ENCODE measurements at places on chromosomes 11 and 22.

GRCh38 chr11:102436561-102436960, 16.0 kb downstream of the TMEM123 start:
- no peak for DNase-seq

DNA sequence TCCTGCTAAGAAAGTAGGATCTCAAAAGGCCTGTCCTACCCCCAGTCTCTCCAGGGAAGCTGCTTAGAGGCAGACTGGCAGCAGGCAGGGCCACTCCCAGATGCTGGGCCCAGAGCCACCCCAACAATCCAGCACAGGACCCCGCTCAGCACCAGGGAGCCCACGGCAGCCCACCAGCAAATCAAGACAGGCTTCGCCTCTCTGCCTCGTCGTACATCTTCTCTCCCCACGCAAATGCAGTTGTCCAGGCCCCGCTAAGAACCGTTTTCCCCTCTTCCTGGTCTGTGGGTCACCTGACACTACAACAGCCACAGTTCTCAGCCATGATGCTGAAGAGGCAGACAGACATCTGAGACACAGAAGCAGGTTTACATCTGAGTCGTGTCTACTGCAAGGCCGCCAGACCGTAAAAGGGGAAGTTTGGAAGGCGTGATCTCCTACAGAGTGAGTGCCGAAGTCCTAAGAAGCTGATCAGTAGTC, 51.1 kb downstream of the IGSF9B start:
- no peak for DNase-seq

GRCh38 chr11:77710358-77710757, 72.8 kb upstream of the CLNS1A start:
- no peak for DNase-seq

DNA sequence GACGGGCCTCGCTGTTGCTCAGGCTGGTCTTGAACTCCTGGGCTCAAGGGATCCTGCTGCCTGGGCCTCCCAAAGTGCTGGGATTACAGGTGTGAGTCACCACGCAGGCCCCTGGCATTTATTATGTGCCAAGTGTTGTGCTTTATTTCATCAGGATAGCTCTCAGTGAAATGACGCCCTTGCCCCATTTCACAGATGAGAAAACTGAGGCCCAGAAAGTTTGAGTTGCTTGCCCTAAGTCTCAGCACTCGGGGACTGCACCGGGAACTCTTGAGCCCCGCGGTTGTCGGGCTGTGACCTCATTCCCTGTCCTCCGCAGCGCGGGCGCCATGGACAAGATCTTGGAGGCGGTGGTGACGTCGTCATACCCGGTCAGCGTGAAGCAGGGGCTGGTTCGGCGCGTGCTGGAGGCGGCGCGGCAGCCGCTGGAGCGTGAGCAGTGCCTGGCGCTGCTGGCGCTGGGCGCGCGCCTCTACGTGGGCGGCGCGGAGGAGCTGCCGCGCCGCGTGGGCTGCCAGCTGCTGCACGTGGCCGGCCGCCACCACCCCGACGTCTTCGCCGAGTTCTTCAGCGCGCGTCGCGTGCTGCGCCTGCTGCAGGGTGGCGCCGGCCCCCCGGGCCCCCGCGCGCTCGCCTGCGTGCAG, 7.3 kb downstream of the USP35 start:
- no peak for DNase-seq

GRCh38 chr22:37334859-37335805, 52.8 kb downstream of the CYTH4 start:
- DNase-seq, result no peak

- no peak for DNase-seq
These were observed 47.0 kb upstream of the ALKBH3 start for GRCh38 chr11:43833657-43834073.

DNA sequence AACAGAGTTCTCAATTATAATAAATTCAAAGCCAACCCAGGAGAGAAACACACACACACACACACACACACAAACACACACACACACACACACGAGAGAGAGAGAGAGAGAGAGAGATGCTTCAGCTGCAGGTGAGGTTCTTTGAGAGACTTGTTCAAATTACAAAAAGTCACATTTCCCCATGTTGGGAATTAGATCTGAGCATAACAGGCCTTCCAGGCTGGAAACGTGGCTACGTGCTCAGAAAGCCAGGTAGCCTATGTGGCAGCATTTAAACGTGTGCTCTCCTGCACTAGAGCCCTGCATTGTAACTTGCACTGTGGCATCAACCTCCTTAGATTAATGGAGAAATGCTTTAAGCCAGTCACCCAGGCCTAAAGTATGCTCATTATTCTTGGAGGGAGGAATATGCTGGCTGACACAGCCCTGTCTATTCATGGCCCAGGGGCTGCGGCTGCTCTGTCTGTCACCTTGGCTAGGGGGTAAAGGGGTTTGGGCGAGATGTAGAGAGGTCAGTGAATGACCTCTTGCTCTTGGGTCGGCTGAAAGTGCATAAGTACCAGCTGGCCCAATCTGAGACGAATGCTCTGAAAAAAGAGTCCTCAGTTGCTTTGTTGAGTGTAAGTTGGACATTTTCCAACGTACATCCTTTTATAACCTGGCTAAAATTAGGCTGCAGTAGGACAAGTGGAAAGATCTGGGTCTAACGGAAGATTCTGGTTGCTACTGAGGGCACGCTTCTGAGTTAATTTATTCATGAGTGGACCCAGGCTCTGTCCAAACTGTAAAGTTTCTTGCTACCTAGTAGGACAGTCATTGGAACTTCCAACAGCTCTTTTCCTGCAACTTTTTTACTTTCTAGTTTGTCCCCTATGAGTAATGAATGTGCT, 171.1 kb upstream of the SEZ6L start:
- DNase-seq, result no peak

DNA sequence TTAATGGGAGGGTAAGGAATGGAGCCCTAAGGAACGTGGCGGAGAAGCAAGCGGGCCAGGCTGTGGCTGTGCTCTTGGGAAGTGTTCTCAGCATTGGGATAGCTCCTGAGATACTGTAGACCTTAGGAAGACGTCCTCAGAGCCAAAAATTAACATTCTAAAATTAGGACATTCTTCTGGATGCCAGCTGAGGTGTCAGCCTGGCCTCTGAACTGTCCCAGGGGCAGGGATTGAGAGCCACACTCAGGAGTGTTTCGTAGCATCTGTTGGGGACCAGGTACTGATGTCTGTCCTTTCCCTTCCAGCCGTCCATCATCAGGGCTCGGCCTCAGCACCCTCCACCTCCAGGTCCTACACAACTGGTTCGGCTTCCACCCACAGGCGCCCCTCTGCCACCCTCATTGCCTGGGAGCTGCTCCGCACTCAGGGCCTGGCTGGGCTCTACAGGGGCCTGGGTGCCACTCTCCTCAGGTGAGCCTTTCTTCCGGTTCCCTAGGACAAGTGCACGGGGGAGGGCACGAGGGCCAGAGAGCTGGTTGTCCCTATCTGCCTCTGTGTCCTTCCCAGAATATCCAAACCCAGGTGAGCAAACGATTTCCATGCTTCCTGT, 23.6 kb downstream of the SLC25A18 start:
- no peak for DNase-seq

DNA sequence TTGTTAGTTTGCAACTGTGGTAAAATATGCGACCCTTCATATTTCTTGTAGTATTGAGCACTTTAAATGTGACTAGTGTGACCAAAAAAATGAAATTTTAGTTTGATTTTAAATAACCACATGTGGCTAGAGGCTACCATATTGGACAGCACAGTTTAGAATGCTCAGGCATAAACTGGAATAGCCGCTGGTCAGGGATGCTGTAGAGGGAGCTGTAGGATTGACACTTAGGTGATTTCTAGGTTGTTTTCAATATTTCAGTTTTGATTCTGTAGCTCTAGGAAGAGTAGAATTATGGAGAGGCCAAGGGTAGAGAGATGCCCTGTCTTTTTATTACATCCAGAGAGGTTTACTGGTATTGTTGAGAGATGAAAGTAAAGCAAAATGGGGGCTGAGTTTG, 10.8 kb upstream of the VSIG10L2 start:
- DNase-seq, result no peak

GRCh38 chr11:58926251-58926650, 13.0 kb upstream of the GLYATL1 start:
- no peak for DNase-seq

DNA sequence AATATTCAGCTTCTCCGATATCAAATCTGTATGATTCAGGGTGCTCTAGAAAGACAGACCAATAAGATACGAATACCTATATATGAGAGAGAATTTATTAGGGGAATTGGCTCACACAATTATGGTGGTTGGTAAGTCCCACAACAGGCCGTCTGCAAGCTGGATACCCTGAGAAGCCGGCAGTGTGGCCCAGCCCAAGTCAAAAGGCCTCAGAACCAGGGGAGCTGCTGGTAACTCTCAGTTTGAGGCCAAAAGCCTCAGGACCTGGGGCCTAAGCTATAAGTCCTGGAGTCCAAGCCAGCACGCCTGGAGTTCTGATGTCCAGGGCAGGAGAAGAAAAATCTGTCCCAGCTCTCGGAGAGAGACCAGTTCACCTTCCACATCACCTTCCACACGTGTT, 318.7 kb downstream of the BRD1 start:
- DNase-seq, result no peak

GRCh38 chr11:111541254-111542061, 938 bp downstream of the LAYN start:
- no peak for DNase-seq

- DNase-seq, result no peak
These were observed 39.8 kb downstream of the RELT start for GRCh38 chr11:73415854-73416615.

GRCh38 chr11:19512618-19513017, 200.0 kb upstream of the NAV2 start:
- no peak for DNase-seq

DNA sequence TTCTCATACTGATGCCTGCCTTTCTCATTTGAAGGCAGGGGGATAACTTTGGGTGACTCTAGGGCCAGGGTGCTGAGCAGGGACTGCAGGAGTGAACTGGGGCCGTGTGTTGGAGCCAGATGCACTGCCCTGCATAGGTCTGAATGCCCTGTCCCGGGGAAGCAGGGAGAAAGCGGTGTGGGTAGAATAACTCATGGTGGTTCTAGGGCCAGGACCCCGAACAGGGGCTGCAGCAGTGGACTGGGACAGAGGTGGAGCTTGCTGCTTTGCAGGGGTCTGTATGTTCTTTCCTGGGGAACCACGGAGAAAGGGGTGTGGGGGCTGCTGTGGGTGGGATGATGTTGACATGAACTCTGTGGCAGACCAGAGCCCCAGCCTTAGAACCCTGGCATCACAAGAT, 52.9 kb downstream of the GAB4 start:
- DNase-seq, result no peak

GRCh38 chr22:48574776-48575617, 1252.7 kb downstream of the BRD1 start:
- DNase-seq, result no peak

DNA sequence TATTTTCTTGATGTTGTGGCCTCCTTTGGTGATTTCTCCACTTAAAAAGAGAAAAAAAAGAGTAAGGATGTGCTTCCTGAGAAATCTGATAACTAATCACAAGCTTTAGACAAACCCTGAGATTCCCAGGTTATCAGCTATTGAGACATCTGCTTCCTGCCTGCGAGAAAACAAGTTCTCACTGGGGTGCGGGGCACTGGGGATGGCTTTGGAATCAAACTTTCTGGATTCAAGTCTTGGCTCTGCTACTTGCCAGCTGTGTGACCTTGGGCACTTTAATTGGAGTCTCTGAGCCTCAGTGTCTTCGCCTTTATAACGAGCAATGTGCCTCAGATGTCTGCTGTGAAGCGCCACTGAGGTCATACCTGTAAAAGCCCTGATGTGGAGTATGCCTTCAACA, 152.5 kb upstream of the NAV2 start:
- no peak for DNase-seq
